H4 (cell line): ENCODE measurements at places on chromosomes 4 and X. TPM values are rescaled to one million over a fixed set of nuclear protein-coding genes. Genes with fewer than 3 reads are reported as not detected.

The ADH1B gene
- not detected in 2 replicates for total RNA-seq

The TCEAL3 gene
- 20.4 and 20.9 TPM in 2 replicates for total RNA-seq

The HSFX1 gene
- not detected in 2 replicates for total RNA-seq

The SHOX gene
- total RNA-seq, result 0.08 TPM in 1 of 2 replicates, not detected in the other

The PF4V1 gene
- not detected in 2 replicates for total RNA-seq

The GRIA2 gene
- not detected in 2 replicates for total RNA-seq

The TENM3 gene
- total RNA-seq, result 108 and 110 TPM in 2 replicates

- DNase-seq, result no peak
Observed at GRCh38 chr4:7844594-7844991, 95.1 kb downstream of the AFAP1 start.

DNA sequence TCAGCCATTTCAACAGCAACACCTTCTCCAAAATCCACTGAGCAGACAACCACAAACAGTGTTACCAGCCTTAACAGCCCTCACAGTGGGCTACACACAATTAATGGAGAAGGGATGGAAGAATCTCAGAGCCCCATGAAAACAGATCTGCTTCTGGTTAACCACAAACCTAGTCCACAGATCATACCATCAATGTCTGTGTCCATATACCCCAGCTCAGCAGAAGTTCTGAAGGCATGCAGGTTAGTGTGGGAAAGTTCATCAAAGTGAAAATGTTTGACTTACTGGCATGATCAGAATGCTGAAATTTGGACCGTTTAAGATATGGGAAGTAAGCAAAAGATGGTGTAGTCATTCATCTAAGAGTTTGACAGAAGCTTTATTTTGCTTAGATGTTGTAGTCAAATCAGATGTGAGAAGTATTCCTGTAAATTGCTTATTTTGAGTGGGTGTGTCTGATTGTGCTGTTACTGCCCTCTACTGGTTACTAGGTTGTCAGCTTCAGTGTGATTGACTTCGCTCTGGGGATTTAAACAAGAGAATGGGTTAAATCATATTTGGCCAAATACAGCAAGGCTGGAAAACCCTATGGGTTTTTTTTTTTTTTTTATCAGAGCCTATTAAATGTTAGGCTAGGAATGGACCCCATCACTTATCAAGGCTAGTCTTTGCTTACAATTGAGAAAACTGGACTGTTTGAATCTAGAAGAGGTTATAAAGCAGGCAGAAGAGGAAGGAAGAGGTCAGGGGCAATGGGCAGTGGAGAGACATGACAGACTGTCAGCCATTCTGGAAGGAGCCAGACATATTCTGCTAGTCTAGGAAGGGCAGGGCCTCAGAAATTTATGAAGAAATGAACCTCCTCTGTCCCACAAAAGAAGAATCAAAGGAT, 130.3 kb downstream of the DIPK2B start:
- DNase-seq, result peak; percentile 49

GRCh38 chrX:50075630-50076339, 125.0 kb downstream of the AKAP4 start:
- DNase-seq, result no peak

- no peak for DNase-seq
Observed at GRCh38 chr4:39025552-39026085, 6.6 kb downstream of the TMEM156 start.

GRCh38 chrX:153633607-153634180, 13.3 kb upstream of the DUSP9 start:
- no peak for DNase-seq

- DNase-seq, result no peak
Observed at GRCh38 chr4:61630548-61630947, 430.4 kb downstream of the ADGRL3 start.

GRCh38 chrX:31832263-31832662, 760.4 kb upstream of the FTHL17 start:
- DNase-seq, result no peak

GRCh38 chrX:9595174-9595573, 130.3 kb downstream of the TBL1X start:
- peak; percentile 49 for DNase-seq

- DNase-seq, result no peak
Observed at GRCh38 chr4:78439328-78439727, 112.2 kb upstream of the ANXA3 start.

- DNase-seq, result no peak
Observed at GRCh38 chrX:122787231-122787630, 396.8 kb upstream of the GRIA3 start.
